Bone marrow (tissue), 2 donors: ENCODE measurements at places on chromosomes 12 and 14.

- no peak for DNase-seq
These were observed 8.7 kb downstream of the MTERF2 start for GRCh38 chr12:106978035-106978800.

- DNase-seq: no peak
These were observed 101.4 kb downstream of the ADGRD1 start for GRCh38 chr12:131055093-131055465.

- DNase-seq: no peak
These were observed 43.7 kb upstream of the PHC1 start for GRCh38 chr12:8870586-8870985.

GRCh38 chr12:46717868-46718267 is 107.9 kb downstream of the SLC38A4 start:
- DNase-seq: no peak

DNA sequence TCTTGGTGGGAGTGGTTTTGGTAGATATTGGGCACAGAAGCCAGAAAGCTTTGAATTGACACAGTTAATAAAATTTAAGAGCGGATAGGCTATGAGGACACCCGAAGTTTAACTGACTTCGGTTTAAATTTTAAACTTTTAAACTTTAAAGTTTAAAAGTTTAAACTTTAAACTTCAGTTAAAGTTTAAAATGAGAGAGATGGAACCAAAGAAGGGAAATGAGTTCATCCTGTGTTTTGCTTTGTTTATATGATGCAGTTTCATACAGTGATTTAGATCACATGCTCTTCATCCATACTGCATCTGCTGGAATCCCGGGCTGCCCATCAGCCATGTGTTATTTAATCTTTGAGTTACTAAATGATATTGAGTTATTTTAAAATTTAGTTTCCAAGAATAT is 27.2 kb upstream of the LRRK2 start:
- no peak for DNase-seq

- DNase-seq: no peak
These were observed 199.1 kb downstream of the FOXN3 start for GRCh38 chr14:89217891-89218290.

- no peak for DNase-seq
These were observed 4.7 kb downstream of the DYNLL1 start for GRCh38 chr12:120500581-120500980.

GRCh38 chr12:26798023-26798422 is 35.0 kb downstream of the ITPR2 start:
- peak; percentile 50 for DNase-seq

GRCh38 chr12:94561943-94562411 is 88.4 kb downstream of the TMCC3 start:
- no peak for DNase-seq

- DNase-seq: no peak
These were observed 36.3 kb upstream of the SINHCAF start for GRCh38 chr12:31362115-31362758.

- DNase-seq: no peak
These were observed 536.8 kb downstream of the MED13L start for GRCh38 chr12:115740586-115741155.

DNA sequence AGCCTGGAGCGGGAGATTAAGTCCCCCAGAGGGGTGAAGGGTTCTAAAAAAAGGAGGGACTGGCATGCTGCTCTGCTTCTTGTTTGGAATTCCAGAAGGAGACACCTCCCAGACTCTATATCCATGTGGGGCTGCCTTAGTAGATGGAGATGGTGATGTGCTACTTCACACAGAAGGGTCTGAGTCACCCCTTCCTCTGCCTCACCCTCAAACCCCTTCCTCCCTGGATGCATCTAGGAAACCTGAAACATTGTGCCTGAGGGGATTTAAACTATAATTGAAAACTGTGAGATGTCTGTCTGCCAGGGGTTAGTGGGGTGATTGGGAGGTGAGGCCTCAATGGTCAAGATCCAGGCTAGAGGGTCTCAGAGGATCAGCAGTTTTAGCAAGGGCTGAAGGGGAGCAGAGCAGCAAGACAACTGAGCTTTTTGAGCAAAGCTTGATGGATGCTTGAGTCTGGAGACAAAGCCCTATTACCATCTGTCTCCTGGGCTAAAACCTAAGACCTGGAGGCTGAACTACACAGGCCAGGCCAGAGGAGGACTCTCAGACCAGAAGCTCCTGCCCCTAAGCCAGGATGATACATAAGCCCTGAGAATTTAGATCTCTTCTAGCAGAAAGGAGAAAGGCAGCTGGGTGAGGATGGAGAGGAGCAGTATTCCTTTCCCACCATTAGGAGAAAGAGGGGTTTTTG is 314.7 kb upstream of the ATP2B1 start:
- no peak for DNase-seq

GRCh38 chr12:50353869-50354593 is 42.4 kb downstream of the FAM186A start:
- DNase-seq: peak; percentile 55

DNA sequence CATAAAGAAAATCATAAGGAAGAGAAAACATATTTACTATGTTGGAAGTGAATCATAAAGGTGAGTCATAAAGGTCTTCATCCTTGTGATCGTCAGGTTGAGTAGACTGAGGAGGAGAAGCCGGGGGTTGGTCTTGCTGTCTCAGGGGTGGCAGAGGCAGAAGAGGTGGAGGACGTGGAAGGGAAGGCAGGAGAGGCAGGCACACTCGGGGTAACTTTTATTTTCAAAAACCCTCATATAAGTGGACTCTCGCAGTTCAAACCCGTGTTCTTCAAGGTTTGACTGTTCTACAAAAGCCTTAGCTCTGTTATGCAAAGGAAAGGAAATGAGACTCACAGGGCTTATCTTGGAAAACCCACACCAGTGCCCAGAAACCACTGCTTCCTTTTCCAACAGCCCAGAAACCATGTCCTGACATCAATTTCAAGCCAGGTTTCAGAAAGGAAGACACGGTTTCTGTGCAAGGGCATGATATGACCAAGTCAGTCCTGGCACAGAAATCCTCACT is 14.0 kb downstream of the SMCO2 start:
- DNase-seq: peak; percentile 79

- DNase-seq: no peak
These were observed 104.7 kb downstream of the VEZT start for GRCh38 chr12:95322326-95322725.

DNA sequence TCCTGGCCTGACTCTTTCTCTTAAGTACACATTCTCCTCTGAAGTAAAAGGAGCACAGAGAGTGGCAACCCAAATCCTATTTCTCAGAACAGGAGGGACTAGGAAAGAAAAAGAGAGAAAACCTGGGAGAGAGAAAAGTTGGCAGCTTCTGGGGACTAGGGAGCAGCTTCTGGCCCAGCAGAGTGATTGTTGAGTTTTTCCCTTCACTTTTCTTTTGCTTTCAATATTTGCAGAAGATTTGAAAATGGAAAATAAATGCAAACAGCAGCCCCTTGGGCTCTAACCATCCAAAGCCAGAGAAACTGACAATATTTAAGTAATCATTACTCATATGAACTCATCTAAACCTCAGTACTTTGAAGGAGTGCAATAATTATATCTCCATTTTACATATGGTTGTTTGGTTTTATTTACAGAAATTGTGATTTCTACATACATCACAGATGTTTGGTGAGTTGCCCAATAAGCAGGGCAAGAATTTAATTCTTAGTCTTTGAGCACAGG is 28.8 kb upstream of the IGF1 start:
- DNase-seq: no peak

DNA sequence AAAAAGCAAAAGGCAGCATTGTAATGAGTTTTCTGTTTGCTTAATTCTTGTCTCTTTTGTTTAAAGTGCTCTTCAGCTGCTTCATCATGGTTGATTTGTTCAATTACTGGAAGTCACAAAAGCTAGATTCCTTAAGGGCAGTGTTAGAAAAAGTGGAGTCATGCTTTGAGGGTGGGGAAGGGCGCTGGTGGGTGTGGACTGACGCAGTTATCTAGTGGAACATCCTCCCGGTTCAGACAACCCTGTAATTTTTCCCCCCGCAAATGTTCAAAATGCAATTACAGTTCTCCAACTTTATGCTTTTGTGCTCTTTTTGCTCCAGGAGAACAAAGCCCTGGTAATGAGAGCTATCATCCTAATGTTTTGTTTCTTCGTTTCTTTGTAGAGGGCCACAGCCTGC is 2.1 kb downstream of the AKAP6 start:
- DNase-seq: no peak
